ENCODE measurements at places on chromosomes 16 and 17.

GRCh38 chr17:74133740-74134139 is 69.7 kb upstream of the RPL38 start:
- DNase-seq = no peak

- no peak for DNase-seq
Measured at GRCh38 chr17:43998552-43998951, 5.9 kb upstream of the NAGS start.

DNA sequence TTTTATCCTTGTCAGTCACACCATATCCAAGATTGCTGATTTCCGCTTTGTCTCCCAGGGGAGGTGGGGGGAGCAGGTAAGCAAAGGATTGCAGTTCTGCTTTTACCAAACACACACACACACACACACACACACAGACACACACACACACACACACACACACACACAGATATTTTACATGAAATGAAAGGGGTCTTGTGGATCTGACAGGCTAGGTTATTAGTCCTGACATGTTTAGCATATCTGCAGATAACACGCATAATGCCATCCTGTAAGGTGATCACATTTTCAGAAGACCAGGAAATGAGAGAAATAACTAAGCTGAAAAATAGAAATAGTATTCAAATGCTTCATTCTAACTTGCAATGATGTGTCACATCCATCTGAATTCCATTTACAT is 1113.3 kb downstream of the CDH8 start:
- no peak for DNase-seq

- DNase-seq = no peak
Measured at GRCh38 chr17:82065193-82065637, 389 bp downstream of the DUS1L start.

GRCh38 chr16:85303354-85303883 is 191.1 kb upstream of the CIBAR2 start:
- DNase-seq = peak; percentile 40

GRCh38 chr16:56294014-56294413 is 102.7 kb downstream of the GNAO1 start:
- no peak for DNase-seq

- no peak for DNase-seq
Measured at GRCh38 chr17:66942451-66943264, 21.8 kb upstream of the CACNG4 start.

DNA sequence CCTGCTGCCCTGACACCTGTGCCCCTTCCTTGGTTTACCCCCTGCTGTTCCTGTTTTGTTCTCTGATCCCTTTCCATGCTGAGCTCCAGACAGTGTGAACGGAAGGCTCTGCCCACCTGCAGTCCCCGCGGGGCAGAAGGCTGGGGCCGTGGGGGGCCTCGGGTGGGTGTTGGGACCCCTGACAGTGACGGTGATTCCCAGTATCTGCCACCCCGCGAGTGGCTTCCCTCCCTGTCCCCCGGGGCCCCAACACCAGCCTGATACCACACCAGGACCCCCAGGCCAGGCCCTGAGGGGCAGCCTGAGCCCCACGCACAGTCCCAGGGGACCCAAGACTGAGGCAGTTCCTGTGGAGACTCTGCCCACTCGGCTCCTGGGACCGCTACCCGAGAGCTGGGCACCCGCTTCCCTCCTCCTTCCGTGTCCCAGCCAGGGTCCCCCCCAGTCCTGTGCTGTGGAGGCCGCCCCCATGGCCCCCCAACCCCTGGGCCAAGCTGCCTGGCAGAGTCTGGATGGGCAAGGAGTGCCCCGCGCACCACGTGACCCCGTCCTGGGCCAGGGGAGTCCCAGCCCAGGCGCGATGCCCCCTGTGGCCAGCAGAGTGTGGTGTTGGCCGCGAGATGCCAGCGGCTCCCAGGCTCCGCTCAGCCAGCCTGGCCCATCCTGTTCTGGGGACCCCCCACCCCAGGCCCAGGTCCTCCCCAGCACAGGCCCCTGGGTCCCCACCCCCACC is 10.0 kb upstream of the C1QTNF8 start:
- DNase-seq = peak; percentile 8

- DNase-seq = no peak
Measured at GRCh38 chr17:66971264-66971663, 6.8 kb downstream of the CACNG4 start.

DNA sequence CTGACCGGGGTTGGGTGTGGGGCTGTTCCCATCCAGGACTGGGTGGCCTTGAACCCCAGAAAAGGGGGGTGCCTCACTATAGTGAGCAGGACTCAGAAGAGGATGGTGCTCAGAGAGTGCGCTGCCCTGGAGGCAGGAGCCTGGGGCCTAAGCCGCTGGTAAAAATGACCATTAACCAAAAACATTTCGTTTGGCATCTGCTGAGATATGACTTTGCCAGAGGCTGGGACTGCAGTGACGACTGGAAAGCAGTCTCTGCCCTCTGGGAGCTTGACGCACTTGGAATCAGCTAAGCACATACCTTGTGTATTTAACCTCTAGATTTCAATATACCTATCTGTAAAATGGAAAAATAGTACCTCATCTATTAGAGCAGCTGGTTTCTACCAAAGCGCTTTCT is 7.2 kb upstream of the CRHR1 start:
- no peak for DNase-seq

GRCh38 chr17:63841350-63842172 is 924 bp downstream of the SMARCD2 start:
- DNase-seq = no peak

- DNase-seq = no peak
Measured at GRCh38 chr17:71649941-71650350, 470.9 kb upstream of the SOX9 start.

GRCh38 chr16:12703935-12704334 is 99.8 kb downstream of the CPPED1 start:
- DNase-seq = no peak

DNA sequence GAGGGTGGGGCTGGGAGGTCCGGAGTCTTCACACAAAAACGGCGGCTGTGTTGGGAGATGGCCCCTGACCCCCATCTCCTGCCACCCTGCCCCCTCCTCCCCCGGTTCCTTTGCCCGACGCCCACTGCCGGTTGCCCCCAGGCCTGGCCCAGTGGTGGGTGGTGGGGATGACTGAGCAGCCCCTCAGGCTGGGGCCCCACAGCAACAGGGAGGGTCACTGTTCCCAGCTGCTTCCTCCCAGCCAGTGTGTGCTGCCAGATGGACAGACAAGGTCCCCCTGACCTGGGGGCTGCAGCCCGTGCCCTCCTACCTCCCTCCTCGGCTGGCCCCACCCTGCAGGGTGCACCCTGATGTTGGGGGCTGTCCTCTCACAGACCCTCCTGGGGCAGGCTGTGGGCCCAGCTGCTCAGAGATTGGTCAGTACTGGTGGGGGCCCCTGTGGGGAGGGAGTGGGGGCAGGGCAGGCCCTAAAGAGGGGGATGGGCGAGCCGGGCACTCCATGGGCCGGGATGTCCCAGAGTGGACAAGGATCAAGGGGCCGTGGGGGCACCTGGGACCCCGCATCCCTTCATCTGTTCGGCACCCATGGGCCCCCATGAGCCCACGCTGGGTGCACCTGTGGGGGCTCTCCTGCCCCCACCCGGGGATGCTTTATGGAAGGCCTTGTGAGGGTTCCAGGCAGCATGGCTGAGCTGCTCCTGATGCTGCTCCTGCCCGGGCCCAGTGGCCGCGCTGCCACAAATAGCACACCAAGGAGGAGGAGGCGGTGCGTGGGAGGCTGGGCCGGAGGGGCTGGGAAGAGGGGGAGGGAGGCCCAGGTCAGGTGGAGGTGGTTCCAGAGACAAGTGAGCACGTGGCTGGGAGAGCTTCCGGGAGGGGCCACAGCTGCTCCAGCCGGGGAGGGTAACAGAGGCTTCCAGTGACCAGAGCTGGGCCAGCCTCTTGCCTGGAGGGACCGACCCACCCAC is 5.1 kb downstream of the C1QTNF8 start:
- DNase-seq = no peak

GRCh38 chr17:50261051-50261915 is 13.0 kb upstream of the TMEM92 start:
- DNase-seq = no peak

Measured in stimulated activated CD8-positive, alpha-beta memory T cell treated with anti-CD3 and anti-CD28 coated beads, Interleukin-4, amount 100 ng/mL, for 1 hour (primary cell).